ENCODE measurements at places on chromosomes 3 and 15.

GRCh38 chr3:181699171-181699903, 12.4 kb upstream of the SOX2 start:
- H3K27ac ChIP-seq, result no peak overlapping the region
- DNase-seq, result no peak
- peaks cover 23% of the 10 kb centered on the region for H3K4me1 ChIP-seq
- H3K4me3 ChIP-seq, result no peak overlapping the region
- H3K36me3 ChIP-seq, result peaks cover 12% of the 10 kb centered on the region

- peaks cover 17% of the 10 kb centered on the region for H3K4me1 ChIP-seq
- no peak for DNase-seq
- H3K36me3 ChIP-seq, result peaks cover 9% of the 10 kb centered on the region
These were observed 14.4 kb downstream of the ATP13A3 start for GRCh38 chr3:194472290-194472920.

DNA sequence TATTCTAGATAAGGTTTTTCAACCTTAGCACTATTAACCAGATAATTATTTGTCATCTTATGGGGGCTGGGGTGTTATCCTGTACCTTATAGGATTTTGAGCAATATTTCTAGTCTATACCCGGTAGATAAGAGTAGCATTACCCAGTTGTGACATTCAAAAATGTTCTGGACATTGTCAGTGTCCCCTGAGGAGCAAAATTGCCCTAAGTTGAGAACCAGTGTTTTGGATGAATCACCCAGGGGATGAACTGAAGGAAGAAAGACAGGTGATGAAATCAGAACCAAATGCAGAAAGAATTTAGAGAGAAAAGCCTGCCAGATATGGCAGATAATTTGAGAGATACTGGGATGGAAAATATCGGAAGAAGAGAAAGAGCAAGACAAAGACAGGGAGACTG, 58.2 kb downstream of the KCNH8 start:
- no peak overlapping the region for H3K27ac ChIP-seq
- H3K36me3 ChIP-seq, result no peaks in the 10 kb centered on the region
- no peaks in the 10 kb centered on the region for H3K4me1 ChIP-seq
- no peaks in the 10 kb centered on the region for H3K27me3 ChIP-seq

- peaks cover 2% of the 10 kb centered on the region for H3K27me3 ChIP-seq
- no peak overlapping the region for H3K27ac ChIP-seq
- DNase-seq, result no peak
- H3K4me1 ChIP-seq, result no peaks in the 10 kb centered on the region
- H3K4me3 ChIP-seq, result no peak overlapping the region
- H3K36me3 ChIP-seq, result no peaks in the 10 kb centered on the region
These were observed 282.3 kb upstream of the NECTIN3 start for GRCh38 chr3:110789315-110789714.

- H3K4me1 ChIP-seq, result peaks cover 31% of the 10 kb centered on the region
- peaks cover 27% of the 10 kb centered on the region for H3K36me3 ChIP-seq
These were observed 22.6 kb upstream of the BSN start for GRCh38 chr3:49531715-49532114.

DNA sequence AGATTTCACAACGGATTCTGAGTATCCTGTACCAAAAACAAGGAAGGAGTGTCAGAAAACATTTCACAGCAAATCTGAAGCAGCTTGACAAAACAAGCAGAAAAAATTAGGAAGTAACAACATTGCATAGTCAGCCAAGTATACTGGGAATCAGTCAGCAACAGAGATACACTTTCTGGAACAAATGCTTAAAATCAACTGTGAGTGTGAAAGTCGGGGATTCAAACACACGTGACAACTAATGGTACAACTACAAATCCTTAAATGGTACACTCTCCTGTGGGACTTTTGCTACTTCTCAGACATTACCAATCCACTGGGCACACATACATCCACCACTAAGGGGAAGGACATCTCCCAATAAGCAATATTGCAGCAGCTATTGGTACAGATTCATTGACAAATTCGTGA, 296.6 kb upstream of the MME start:
- H3K27ac ChIP-seq, result no peak overlapping the region
- DNase-seq, result no peak
- no peaks in the 10 kb centered on the region for H3K27me3 ChIP-seq
- no peaks in the 10 kb centered on the region for H3K36me3 ChIP-seq
- H3K4me3 ChIP-seq, result no peak overlapping the region
- H3K4me1 ChIP-seq, result no peaks in the 10 kb centered on the region

GRCh38 chr3:132723024-132723950, 1.1 kb upstream of the NPHP3 start:
- peaks cover 38% of the 10 kb centered on the region for H3K4me1 ChIP-seq
- peak overlapping the region; percentile 85 for H3K4me3 ChIP-seq
- H3K27ac ChIP-seq, result peak overlapping the region; percentile 19
- peaks cover 9% of the 10 kb centered on the region for H3K36me3 ChIP-seq
- no peak for DNase-seq

DNA sequence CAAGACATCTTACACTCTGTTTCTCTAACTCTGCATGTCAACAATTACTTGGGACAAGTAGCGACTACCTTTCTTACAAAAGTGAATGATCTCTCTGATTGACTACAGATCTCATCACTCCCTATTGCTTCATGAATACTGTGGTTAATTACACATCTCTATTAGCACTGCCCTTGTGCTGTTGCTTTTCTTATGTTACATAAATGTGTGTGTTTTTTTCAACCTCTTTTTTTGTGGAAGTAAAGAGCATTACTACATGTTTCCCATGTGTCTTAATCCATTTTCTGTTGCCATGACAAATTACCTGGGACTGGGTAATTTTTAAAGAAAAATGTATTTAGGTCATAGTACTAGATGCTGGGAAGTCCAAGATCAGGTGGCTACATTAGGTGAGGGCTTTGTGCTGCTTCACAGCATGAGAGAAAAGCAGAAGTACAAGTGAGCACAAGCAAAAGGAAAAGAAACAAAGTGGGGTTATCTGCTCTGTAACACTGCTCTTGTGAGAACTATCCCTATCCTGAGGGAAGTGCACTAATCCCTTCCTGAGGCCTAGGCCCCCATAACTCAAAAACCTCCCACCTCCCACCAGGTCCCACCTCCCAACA, 298.2 kb upstream of the SATB1 start:
- no peak for DNase-seq
- H3K4me3 ChIP-seq, result no peak overlapping the region
- no peaks in the 10 kb centered on the region for H3K27me3 ChIP-seq
- H3K4me1 ChIP-seq, result peaks cover 75% of the 10 kb centered on the region
- H3K36me3 ChIP-seq, result peaks cover 18% of the 10 kb centered on the region

GRCh38 chr15:40511472-40512133, 40.8 kb downstream of the CHST14 start:
- peak; percentile 26 for DNase-seq
- no peaks in the 10 kb centered on the region for H3K36me3 ChIP-seq
- no peak overlapping the region for H3K27ac ChIP-seq
- peak overlapping the region; percentile 77 for H3K4me3 ChIP-seq
- peaks cover 62% of the 10 kb centered on the region for H3K27me3 ChIP-seq

- H3K4me1 ChIP-seq, result peaks cover 4% of the 10 kb centered on the region
- H3K36me3 ChIP-seq, result no peaks in the 10 kb centered on the region
- H3K27me3 ChIP-seq, result no peaks in the 10 kb centered on the region
- no peak overlapping the region for H3K4me3 ChIP-seq
These were observed 29.9 kb upstream of the RAB11A start for GRCh38 chr15:65839354-65839901.

- no peaks in the 10 kb centered on the region for H3K27me3 ChIP-seq
- DNase-seq, result no peak
- H3K27ac ChIP-seq, result no peak overlapping the region
- H3K36me3 ChIP-seq, result peaks cover 2% of the 10 kb centered on the region
- H3K4me1 ChIP-seq, result peaks cover 43% of the 10 kb centered on the region
These were observed 16.6 kb downstream of the EIF4E3 start for GRCh38 chr3:71708476-71709105.

DNA sequence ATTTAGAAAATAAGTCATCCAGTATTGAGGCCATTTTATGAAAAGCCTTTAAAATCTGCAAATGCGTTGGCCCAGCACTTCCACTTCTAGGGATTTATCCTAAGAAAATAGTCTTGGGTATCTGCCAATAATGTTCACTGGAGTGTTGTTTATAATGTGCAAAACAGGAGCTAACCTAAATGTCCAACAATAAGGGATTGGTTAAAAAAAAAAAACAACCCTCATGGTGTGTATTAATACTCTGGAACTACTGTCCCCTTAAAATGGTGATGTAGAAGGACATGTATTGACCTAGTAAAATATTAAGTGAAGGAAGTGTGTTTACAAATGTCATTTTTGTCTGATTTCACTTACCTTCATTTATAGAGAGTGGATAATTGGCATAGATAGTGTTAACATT, 58.0 kb downstream of the IGF1R start:
- peaks cover 7% of the 10 kb centered on the region for H3K4me1 ChIP-seq
- H3K27me3 ChIP-seq, result no peaks in the 10 kb centered on the region
- H3K27ac ChIP-seq, result no peak overlapping the region
- no peak overlapping the region for H3K4me3 ChIP-seq

- H3K36me3 ChIP-seq, result no peaks in the 10 kb centered on the region
- DNase-seq, result no peak
- no peak overlapping the region for H3K4me3 ChIP-seq
- H3K27ac ChIP-seq, result no peak overlapping the region
These were observed 370.6 kb upstream of the PROK2 start for GRCh38 chr3:72155391-72156064.

- H3K4me3 ChIP-seq, result no peak overlapping the region
- no peaks in the 10 kb centered on the region for H3K27me3 ChIP-seq
These were observed 83.3 kb downstream of the SNRK start for GRCh38 chr3:43369404-43370292.

GRCh38 chr15:69346112-69346511, 47.4 kb downstream of the PAQR5 start:
- no peaks in the 10 kb centered on the region for H3K36me3 ChIP-seq
- no peaks in the 10 kb centered on the region for H3K4me1 ChIP-seq
- H3K4me3 ChIP-seq, result no peak overlapping the region
- H3K27me3 ChIP-seq, result no peaks in the 10 kb centered on the region
- no peak overlapping the region for H3K27ac ChIP-seq

Data from activated naive CD8-positive, alpha-beta T cell treated with anti-CD3 and anti-CD28 coated beads, Interleukin-2, amount 50 U/mL, for 24 hours (primary cell).